NCI-H460 (cell line): ENCODE measurements at places on chromosomes 4 and X.

DNA sequence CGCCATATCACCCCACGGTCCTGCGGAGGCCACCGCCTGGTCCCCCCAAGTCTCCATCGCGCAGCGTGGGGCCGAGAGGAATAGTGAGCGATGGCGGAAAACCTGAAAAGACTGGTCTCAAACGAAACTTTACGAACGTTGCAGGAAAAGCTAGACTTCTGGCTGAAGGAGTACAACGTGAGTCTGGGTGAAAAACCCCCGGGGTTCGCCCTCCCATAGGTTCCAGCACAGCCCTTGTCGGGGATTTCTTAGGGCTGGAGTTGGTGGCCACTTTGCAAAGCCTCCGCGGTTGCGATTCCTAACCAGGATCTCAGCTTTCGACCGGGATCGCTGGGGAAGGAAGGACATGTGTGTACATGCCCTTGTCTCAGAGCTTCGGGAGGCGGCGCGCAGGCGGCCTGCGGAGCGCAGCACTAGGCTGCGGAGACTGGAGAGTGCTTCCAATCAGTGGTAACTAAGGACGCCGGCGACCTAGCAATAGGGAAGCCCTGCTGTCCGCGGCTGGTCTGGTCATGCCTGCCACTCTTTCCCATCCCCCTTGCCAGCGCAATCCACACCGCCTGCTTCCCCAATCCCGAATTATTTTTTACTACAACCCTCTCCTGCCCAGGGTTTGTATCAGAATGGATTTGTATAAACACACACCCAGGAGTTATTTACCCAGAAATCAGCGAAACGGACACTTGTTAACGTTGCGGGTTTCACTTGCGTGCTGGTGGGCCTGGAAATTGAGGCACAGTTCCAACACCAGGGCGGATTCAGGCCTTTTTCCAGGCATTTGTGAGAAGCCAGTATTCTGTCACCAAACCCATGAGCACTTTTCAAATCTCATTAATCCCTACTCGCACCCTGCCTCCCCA is 741 bp downstream of the SPATA18 start:
- peak; percentile 27 for DNase-seq

GRCh38 chr4:67935888-67936287 is 27.4 kb downstream of the TMPRSS11A start:
- DNase-seq, result no peak

GRCh38 chrX:139936259-139936658 is 3.4 kb upstream of the ATP11C start:
- DNase-seq, result no peak

DNA sequence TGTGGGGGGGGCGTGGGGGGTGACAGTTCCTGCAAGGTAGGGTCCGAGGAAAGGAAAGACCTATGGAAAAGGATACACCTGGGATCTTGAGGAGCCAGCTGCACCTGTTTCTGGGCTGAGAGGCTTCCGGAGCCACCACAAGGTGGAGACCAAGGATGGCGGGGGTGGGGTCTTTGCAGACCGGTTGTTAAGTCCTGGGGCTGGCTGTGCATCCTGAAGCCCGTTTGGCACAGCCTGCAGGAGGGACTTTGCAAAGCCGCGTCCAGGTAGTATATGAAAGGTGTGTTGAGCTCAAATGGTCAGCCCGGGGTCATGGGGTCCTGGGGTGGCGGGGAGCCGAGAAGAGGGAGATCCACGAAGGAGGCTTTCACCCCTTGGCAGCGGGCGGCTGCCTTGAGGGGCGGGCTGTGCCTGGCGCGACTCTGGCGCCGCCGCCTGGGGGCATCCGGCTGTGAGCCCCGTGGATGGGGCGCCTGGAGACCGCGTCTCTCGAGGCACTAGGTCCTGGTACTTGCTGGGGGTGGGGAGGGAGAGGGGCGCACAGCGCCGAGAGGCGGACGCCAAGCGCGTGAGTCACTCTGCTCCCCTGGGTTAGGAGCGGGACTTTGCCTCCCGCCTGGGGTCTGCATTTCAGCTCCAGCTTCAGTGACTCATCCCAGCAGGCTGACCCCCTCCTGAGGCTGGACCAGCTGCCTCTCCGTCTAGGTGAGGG is 58.2 kb upstream of the DYNLT3 start:
- DNase-seq, result no peak

GRCh38 chr4:26780539-26780938 is 80.1 kb upstream of the STIM2 start:
- no peak for DNase-seq

DNA sequence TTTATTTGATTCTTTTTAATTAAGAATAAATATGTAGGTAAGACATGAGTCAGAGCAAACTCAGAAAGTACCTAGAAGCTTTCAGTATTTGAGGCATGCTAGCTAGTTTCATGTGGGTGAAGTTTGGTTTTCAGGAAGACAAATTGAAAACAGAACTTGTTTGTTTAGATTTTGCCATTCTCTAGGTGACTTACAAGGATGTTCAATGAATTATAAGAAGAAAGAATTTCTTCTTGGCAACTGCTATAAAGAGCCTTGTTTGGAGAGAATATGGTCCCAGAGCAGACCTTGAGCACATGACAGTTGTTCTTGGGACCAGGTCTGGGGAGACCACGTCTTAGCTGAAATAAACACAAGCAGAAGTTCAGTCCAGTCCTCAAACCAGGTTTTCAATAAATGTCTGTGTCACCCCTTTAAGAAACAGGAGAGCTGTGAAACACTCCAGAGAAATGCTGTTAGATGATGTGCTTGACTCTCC is 38.0 kb upstream of the IL21 start:
- DNase-seq, result no peak

DNA sequence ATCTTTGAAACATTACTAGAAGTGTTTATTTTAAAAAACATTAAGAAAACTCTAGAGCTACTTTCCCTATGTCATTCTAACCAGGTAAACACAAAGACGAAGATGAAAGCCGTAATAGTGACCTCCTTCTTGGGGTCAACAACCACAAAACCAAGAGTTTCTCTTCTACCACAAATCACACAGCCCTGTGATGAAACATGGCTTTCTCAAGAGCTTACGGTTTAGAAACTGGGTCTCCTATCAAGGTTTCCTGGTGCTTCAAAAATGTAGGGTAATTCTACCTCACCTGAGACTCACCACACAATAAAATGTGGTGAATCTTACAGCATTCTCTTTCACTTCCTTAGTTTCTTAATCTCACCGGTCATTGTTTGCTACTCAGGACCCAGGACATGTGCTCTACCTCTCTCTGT is 50.9 kb downstream of the CORIN start:
- DNase-seq, result no peak

DNA sequence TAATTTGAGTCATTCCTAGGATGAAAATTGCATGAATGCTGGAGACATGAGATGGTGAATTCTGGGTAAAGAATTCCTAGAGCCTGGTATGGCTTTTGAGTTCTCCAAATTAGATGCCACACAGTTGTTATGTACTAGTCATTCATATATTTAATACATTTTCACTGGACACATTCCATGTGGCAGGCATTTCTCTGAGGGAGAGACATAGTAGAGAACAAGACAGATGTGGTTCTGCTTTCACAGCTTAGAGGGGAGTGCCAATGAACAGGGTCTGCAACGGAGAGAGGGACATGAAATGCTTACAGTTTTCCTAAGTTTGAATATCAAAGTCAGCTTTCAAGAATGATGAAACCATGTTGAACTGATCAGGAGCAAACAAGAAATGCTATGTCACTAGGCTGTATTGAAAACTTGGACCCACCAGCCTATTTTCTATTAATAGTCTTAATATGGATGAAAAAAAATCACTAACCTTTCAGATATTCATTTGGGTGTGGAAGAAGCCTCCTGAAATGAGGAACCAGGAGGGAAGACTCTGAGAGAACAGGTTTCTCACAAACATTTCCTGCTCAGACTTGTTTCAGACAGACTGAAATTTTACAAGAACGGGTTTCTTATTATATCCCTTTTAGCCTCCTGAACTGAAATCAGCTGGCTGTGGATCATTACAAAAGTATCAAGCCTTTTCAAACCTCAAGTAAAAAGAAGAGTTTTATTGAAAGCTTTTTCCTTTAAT is 276.0 kb upstream of the TET2 start:
- no peak for DNase-seq

DNA sequence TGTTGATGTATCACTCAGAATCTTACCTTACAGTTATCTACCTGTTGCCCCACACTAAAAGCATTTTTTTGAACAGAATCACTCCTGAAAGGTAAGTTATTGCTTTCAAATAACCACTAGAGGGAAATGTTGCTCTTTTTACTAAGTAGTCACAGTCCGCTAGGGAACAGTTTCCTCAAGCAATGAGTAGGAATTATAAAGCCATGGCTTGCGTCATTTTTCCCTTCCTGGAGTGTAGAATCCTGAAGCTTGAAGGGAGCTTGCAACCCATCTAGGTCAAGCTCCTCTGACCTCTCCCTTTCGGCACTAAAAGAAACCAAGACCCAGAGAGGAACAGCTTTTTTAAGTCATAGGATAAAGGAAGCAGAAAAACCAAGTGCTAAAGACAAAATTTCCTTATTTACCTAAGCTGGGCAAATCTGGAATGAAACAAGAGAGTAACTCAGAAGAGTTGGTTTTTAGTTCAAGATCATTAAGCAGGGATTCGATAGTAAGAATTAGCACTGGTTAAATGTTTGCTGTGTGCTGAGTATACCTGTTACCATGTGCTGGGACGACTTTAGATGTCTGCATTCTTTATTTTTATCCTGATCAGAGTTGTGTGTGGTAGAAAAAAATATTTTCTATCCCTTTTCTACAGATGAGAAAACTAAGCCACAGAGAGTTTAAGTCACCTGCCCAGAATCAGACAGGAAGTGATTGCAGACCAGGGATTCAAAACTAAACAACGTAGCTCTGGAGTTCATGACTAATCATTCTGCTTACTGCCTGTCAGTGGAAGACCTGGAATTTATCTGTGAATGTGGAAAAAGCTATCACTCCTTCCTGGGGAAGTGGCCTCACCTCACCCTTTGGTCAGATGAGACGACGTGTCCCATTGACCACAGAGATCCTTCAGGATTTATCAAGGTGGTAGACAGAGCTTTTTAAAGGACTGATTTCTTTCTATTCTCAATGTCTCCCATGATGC is 631.5 kb downstream of the RAB28 start:
- peak; percentile 57 for DNase-seq

DNA sequence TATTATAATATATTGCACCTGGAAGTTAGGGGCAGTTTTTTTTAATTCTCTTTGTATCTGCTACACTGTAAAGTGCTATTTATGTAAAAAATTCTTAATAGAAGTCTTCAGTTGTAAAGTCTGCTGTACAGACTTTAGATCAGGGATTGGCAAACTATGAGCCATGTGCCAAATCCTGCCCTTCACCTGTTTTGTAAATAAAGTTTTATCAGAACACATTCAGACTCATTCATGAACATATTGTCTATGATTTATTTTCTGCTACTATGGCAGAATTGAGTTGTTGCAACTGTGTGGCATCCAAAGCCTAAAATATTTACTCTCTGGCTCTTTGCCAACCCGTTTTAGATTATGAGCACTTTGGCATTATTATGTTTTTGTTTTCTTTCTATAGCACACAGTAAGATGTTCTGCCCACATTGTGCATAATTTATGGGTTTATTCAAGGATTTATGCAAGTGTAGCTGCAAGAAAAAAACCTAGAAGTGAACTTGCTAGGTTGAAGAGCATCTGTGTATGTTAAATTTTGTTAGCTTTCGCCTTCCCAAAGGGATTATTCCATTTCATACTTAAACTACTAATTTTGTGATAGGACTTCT is 56.9 kb downstream of the CLCN3 start:
- no peak for DNase-seq
